ENCODE measurements at places on chromosomes 1 and 21.

- DNase-seq: no peak
Measured at GRCh38 chr1:9824702-9825089, 931 bp upstream of the CLSTN1 start.

DNA sequence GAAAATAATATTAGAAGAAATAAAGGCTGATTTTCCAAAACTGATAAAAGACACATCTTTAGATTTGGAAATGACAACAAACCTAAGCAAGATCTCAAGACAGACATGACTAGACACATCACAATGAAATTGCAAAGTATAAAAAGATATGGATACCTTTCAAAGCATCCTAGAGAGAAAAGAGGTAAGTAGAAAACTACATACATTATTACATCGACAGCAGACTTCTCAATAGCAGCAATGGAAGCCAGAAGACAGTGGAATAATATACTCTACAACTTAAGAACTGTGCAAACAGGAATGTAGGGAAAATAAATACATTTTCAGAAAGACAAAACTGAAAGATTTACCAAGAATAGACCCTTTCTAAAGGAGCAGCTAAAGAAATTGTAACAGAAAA, 50.2 kb downstream of the DENND1B start:
- no peak for DNase-seq

- DNase-seq: no peak
Measured at GRCh38 chr1:192311281-192311680, 5.5 kb upstream of the RGS21 start.

DNA sequence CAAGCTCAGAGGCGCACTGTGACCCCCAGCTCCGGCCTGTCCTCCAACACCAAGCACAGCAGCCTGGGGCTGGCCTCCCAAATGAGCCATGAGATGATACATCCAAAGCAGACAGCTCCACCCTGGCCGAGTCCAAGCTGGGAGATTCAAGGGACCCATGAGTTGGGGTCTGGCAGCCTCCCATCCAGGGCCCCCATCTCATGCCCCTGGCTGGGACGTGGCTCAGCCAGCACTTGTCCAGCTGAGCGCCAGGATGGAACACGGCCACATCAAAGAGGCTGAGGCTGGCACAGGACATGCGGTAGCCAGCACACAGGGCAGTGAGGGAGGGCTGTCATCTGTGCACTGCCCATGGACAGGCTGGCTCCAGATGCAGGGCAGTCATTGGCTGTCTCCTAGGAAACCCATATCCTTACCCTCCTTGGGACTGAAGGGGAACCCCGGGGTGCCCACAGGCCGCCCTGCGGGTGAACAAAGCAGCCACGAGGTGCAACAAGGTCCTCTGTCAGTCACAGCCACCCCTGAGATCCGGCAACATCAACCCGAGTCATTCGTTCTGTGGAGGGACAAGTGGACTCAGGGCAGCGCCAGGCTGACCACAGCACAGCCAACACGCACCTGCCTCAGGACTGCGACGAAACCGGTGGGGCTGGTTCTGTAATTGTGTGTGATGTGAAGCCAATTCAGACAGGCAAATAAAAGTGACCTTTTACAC, 29.1 kb downstream of the SLC19A1 start:
- no peak for DNase-seq

- no peak for DNase-seq
Measured at GRCh38 chr1:229842302-229843255, 216.5 kb downstream of the URB2 start.

DNA sequence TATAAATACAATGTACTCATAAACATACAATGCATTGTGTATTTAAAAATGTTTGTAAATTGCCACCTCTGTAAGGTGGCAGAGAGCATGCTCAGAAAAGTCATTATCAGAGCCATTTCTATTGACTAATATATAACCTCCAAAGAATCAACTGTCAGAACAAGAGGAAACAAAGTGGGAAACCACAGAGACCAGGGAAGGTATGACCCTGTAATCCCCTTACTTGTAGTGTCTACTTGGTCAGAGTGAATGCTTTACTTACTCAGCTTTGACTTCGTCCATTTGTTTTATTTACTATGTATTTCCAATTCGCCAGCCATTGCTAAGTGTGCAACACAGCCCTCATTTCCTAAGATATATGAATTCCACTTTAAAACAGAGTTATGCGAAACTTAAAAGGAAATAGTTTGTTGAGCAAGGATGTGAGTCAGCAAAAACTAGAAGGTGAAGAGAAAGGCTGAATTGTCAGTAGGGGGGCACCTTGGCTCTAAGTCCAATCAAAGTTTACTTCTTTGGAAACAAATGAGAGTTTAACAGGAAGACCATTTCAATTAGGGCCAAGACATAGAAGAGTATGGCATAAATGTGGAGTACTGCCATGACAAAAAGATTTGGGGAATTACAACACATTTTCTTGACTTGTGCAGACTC, 671.7 kb upstream of the PTBP2 start:
- DNase-seq: no peak

- no peak for DNase-seq
Measured at GRCh38 chr1:157111396-157112165, 12.0 kb upstream of the ETV3L start.

GRCh38 chr1:221823561-221823960, 81.7 kb upstream of the DUSP10 start:
- no peak for DNase-seq

GRCh38 chr21:46572850-46573249, 32.0 kb downstream of the S100B start:
- DNase-seq: no peak

- DNase-seq: no peak
Measured at GRCh38 chr1:37174876-37175275, 140.6 kb upstream of the GRIK3 start.

- no peak for DNase-seq
Measured at GRCh38 chr1:93707956-93708355, 26.3 kb upstream of the BCAR3 start.
